SHP77 (cell line): ENCODE measurements at places on chromosomes 5 and 9.
A peak's percentile ranks its signal among the peaks of the same experiment; 100 is the strongest.

DNA sequence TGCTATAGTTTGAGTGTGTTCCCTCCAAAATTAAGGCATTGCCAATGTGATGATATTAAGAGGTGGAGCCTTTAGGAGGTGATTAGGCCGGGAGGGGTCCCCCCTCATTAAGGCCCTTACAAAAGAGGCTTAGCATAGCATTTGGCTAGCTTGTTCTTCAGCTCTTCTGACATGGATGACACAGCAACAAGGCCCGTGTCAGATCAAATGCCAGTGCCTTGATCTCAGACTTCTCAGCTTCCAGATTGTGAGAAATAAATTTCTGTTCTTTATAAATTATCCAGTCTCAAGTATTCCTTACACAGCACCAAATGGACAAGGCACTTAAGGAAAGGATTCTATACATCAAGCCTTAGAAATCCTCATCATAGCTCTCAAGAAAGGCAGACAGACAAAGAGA lies 31.8 kb downstream of the SLC38A9 start:
- no peak for DNase-seq

DNA sequence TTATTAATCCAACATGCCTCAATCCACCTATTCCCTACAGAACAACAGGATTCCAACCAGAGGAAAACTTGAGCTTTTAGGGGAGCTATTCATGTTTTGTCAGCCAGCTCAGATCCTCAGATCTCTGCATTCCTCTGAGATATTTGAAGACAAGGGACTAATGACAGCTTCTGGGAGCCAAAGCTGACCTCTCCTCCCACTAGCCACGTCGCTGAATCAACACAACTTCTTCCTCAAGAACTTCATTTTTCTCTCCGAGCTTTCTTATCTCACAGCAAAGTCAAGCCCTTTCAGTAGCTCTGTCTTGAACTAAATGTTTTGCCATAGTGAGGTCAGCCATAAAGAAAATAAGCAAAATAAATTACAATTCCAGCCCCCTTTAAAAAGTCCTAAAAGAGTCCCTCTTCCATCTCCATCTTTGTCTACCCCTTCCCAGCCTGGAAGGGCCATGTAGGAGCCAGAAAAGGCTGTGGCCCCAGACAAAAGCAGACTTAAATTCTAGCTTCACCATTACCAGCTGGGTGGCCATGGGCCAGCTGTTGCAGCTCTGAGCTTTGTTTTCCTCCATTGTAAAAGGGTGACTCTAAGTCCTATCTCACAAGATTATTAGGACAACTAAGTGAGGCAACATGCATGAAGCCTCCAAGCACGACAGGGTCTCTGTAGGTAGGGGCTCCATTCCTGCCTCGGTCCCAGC lies 65.0 kb downstream of the HSD17B3 start:
- no peak for DNase-seq

GRCh38 chr9:88236511-88237478 lies 98.5 kb upstream of the SPATA31C2 start:
- DNase-seq: no peak

- no peak for DNase-seq
Observed at GRCh38 chr9:13181652-13182051, 97.8 kb downstream of the MPDZ start.

- DNase-seq: no peak
Observed at GRCh38 chr5:131622633-131623032, 12.4 kb downstream of the RAPGEF6 start.

DNA sequence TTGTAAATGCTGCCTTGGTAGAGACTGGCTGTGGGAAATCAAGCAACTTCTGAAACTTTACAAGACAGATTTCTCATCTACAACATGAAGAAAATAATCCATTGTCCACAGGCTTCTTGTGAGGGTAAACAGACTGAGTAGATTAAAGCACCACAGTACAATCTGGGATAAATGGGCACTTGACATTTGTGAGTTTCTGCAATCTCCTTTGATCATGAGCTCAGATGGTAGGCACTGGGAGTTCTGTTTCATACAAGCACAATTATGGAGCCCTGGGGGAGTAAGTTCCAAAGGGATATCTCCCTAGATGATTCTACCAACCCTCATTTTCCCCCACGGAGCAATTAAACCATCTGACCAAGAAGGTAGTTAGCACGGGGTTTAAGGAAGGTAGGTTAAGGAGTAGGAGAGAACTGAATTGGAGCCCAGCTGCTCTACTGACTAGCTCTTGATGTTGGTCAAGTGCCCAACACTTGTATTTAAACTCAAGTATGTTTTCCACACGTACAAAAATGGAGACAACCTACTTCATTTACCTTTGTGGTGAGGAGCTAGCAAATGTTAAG lies 479.5 kb upstream of the TNC start:
- DNase-seq: no peak

- no peak for DNase-seq
Observed at GRCh38 chr5:179333796-179334761, 11.2 kb downstream of the ADAMTS2 start.

GRCh38 chr5:10642367-10642766 lies 78.5 kb downstream of the ANKRD33B start:
- no peak for DNase-seq

DNA sequence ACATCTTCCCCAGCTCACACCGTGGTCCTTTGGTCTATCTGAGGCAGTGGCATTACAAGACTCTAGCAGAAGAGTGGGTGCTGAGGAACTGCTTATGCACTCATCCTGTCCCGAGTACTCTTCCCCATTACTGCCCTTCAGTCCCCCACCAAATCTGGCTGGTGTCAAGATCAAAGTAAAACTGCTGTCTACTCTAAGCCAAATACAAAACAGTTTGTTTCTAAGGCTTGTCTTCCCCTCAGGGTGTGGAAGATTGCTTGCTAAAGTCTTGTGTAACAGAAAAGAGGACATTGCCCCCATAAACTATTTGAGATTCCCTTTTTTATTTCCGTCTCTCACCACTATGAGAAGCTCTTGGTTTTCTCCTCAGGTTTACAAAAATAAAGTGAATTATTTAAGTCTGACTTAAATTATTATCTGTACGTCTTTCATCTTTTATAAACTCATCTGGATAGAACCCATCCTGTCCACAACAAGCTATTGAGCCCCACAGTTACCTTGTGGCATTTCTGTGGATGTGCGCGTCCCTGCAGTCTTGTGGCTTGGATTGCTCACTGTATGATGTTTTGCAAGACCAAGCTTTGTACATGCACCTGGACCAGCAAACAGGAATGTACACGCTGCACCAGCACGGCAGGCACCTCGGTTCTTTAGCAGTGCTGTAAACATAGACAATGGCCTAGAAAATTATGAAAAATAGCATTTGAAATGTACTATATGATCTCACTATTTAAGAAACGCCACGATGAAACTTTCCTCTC lies 61.0 kb downstream of the CYSTM1 start:
- DNase-seq: no peak

- DNase-seq: no peak
Observed at GRCh38 chr9:16884373-16884772, 13.9 kb upstream of the BNC2 start.

GRCh38 chr9:36787709-36788108 lies 215.0 kb downstream of the MELK start:
- no peak for DNase-seq

DNA sequence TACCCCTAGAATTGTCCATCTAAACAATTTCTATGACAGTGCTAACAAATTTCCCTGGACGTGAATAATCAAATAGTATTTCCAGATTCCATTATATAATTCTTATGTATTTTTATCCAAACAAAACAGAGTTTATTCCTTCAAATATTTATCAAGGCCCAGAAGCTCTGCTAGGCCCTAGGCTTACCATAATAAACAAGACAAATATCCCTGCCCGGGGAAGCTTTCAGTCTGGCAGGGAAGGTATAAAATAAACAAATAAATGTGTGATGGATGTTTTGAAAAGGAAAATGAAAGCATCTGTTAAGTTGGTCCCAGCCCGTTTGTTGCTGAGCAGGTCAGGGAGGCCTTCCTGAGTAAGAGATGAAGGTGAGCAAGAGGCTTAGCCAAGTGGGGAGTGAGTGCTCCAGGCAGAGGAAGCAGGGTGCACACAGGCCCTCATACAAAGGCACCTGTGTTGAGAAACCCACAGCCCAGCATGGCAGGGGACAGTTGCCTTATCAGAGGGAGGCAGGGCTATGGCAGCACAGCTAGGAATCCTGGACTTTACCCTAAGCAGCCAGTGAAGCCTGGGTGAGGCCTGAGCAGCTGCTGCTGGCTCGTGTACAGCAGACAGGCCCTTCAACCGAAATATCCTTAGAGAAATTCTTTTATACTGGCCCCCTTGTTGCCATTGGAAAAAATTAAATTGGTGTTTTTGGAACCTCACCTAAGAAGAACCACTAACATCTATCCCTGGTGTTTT lies 7.7 kb upstream of the SLC35D2 start:
- DNase-seq: no peak

- DNase-seq: no peak
Observed at GRCh38 chr5:107464876-107465275, 205.9 kb downstream of the EFNA5 start.

DNA sequence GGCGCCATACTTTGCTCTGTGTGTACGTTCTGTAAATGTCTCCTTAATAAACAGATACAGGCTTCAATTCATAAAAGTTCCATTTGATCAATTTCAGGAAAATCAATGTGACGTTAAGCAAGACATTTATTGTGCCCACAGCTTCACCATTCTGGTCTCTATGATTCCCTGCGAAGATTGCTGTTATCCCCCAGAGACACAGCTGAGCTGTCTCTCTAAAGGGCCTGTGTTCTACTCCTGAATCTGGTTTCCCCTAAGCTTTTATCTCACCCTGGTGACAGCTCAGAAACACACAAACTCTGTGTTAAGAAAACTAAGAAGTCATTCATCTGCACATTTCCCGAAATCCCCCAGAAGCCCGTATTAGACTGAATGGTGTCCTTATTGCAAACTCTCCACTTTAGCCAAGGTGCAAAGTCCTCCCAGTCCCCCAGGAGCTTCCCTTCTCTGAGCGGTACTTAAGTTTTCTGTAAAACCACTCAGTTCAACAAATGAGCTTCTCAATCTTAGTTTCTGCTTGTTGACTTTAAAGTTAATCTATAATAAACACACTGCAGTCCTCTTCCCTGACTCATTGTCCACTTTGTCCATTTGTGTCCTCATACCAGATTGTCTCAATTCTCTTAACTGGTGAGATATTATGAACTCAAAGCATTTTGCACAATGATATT lies 1.4 kb upstream of the C5orf15 start:
- DNase-seq: no peak

- DNase-seq: peak; percentile 87
Observed at GRCh38 chr5:89315286-89316100, 432.5 kb upstream of the MEF2C start.

DNA sequence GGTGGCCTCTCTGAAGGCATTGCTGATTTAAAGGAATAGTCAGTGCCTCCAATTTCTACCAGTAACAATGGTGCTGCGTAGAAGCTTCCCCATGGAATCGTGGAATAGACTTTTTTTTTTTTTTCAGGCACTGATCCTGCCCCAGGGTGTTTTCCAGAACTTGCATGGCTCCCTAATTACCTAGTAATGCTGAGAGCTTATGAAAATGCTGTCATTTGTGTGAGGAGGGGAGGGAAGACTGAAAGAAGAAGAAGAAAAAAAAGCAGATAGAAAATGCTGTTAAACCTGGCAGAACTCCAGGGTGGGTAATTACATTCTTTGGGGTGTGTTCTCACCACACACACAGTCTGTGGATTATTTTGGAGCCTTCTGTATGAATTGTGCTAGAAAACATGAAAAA lies 4.8 kb upstream of the GRIA1 start:
- DNase-seq: no peak

DNA sequence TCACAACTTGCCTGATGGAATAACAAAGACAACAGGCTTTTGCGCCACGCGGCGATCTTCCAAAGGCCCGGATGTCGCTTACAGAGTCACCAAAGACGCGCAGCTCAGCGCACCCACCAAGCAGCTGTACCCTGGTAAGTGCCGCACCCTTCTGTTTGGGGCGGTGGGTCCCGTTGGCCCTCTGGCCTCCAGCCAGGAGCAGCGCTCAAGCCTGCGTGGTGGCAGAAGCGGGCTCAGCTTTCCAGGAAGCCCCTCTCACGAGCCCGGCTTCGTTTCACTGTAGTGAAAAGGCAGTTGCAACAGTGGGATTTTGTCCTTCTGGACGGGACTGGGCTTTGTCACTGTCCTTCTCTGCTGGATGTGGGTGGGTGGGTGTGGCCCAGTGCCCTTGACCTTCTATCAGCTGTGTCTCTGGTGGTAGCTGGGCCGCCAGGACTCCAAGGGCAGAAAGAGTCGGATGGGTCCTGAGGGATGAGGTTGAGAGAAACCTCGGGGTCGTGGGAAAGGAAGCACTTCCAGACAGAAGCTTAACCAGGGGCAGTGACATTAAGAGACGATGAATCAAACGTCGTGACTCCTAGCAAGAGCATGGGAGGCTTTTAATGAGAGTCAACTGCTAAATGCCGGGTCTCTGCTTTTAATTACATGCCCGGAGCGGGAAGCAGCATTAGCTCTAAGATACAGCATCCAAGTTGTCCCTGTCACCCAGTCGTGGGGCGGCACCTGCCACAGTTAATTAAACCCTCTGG lies 49.5 kb downstream of the COL5A1 start:
- no peak for DNase-seq

DNA sequence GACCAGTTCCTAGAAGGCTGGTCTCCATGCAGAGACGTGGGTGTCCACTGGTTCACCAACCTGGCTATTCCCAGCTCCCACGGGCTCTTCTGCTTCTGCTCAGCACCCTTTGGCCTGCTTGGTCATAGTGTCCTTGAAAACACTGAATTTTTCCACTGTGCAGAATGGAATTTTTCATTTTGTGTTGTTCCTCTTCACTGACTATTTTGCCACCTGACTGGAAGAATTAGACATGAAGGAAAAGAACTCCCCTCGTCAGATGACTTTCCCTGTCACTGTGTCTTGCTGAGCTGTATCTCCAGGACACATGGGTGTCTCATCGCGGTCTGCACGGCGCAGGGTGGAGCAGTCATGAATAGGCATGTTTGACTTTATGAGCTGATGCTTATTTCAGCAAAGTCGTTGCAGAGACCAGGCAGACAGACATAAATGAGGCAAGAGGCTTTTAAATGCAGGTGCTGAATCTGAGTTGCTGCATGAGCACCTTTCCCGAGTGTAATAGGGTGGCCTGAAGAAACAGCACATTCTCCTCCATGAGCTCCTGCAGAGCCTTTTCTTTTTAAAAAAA lies 50.2 kb upstream of the SEMA4D start:
- DNase-seq: no peak

GRCh38 chr5:27241564-27242257 lies 203.3 kb upstream of the CDH9 start:
- no peak for DNase-seq

GRCh38 chr9:89483592-89484474 lies 14.1 kb downstream of the SEMA4D start:
- no peak for DNase-seq

- DNase-seq: no peak
Observed at GRCh38 chr5:134046801-134047686, 42.3 kb upstream of the VDAC1 start.

GRCh38 chr5:79418276-79418675 lies 95.7 kb downstream of the HOMER1 start:
- DNase-seq: no peak

- no peak for DNase-seq
Observed at GRCh38 chr9:137535120-137535428, 15.1 kb downstream of the PNPLA7 start.

- no peak for DNase-seq
Observed at GRCh38 chr5:172484664-172485063, 30.3 kb upstream of the SH3PXD2B start.

- no peak for DNase-seq
Observed at GRCh38 chr9:7332780-7333179, 466.8 kb downstream of the DMAC1 start.

GRCh38 chr5:132238901-132239500 lies 11.3 kb upstream of the P4HA2 start:
- DNase-seq: no peak

- DNase-seq: no peak
Observed at GRCh38 chr5:1570975-1571374, 47.2 kb upstream of the LPCAT1 start.

GRCh38 chr5:83956386-83956785 lies 235.7 kb upstream of the HAPLN1 start:
- no peak for DNase-seq
